A172 (cell line): ENCODE measurements at places on chromosomes 1 and 21.

DNA sequence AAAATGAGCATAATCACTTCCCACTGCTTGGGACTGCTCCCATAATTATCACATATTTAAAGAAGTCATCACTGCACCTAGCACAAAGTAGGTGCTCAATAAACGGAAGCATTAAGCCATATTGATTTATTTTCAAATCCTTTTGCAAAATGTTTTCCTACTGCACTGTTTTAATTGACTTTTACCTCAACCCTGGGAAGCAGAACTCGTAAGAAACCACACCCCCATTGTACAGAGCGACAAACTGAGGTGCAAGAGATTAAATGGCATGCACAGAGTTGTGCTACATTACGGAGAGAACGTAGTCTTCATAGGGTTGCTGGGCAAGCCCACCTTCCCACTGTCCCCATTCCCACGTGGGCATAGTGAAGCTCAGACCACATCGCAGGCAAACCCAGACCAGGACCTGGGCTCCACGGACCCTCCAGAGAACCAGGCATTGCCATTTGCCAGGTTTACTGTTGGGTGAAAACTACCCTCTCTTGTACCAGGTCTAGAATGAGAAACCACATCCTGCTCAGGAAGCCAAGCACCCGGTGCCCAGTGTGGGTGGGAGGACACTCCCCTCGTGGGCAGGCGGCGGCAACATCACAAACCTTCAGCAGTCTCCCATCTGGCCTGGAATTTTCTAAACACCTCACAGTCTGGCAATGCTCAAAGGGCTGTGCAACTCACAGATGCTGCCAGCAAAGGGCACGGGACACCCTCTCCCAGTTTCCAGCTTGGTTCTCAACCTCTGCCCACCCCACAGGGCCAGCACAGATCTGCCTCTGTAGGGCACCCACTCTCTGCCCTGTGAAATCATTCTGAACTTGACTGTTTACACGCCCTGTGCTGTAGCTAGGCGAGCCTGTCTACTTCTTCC, 8.2 kb downstream of the IFFO2 start:
- peak; percentile 77 for DNase-seq

GRCh38 chr1:165129568-165130164, 226.8 kb downstream of the LMX1A start:
- peak; percentile 48 for DNase-seq

GRCh38 chr1:11594222-11594621, 60.0 kb downstream of the FBXO2 start:
- DNase-seq: no peak

GRCh38 chr1:183273300-183273699, 87.2 kb downstream of the LAMC2 start:
- peak; percentile 62 for DNase-seq

- no peak for DNase-seq
Observed at GRCh38 chr1:59156051-59156450, 140.8 kb upstream of the FGGY start.

DNA sequence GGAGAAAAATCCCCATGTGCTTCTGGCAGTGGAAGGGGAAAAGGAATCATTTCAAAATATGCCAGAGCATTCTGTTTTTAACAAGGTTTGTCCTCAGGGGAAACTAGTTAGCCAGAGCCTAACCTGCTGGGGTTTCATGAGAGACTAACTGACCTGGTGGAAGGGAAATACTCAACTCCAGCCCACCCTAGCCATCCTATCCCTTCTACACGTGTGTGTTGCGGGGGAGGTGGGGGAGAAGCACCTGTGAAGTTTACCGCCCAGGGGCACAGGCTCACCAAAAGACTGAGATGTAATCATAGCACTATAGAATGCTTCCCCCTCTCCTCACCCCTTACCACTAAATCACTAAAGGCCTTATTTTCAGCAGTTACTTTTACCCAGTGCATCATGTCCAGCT, 139.5 kb downstream of the GRIK3 start:
- no peak for DNase-seq

DNA sequence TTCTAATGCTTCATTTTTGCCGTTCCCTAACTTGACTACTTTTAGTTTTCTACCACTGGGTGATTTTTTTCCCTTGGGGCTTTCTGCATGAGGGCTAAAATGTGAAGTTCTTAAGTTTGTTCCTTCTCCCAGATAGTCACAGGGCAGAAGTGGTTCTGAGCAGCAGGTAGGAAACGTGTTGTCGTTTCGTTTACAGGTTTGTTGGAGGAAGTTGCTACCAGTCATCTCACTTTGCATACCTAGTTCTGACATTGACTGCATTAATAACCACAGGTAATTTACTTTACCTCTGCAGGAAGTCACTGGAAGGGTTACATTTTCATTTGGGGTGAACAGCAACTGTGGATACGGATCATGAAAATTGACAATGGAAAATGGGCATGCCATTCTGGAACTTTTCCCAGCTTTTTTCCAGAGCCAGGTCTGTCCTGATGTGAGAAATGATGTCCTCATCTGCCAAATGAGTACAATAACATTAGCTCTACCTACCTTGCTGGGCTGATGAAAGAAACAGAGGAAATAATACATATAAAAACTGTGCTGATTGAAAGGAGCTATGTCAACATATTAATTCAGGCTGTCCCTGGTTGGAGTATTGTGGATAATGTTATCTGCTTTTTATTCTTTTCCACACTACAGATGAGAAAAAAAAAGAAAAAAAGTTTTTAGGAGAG, 94.2 kb downstream of the DISC1 start:
- DNase-seq: no peak

DNA sequence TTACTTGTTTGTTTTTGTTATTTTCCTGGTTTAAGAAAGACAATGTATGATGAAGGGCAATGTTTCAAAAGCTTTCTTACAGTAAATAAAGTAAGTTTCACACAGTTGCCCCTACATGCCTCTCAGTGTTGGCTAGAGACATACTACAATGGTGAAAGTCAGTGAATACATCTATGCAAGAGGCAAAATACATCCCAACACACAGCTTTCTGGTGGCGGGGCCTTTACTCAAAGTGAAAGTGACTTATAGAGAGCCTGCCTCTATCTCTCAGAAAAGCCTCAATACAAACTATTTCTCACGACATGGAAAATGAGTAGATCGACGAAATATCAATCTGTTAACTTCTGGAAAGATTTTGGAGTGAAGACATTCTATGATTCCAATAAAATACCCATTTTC, 122.3 kb downstream of the SLC30A10 start:
- DNase-seq: no peak

DNA sequence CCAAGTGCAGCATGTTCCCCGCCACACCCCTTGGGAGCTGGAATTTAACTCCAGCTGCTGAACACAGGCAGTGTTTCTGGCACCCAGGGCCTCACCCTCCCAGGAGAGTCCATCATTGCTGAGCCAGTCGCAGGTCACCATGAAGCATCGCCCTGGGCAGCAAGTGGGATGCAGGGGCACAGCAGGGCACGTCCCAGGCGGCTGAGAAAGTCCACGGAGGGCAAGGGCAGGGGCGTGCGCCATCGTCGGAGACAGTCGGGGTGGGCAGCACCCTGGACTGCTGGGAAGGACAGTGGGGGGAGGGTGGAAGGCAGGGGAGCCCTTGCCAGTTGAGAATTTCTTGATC, 69.2 kb upstream of the PDE9A start:
- no peak for DNase-seq

- peak; percentile 64 for DNase-seq
Observed at GRCh38 chr21:34351786-34352241, 12.0 kb upstream of the KCNE2 start.

- DNase-seq: no peak
Observed at GRCh38 chr1:12711536-12711935, 4.4 kb upstream of the AADACL3 start.

DNA sequence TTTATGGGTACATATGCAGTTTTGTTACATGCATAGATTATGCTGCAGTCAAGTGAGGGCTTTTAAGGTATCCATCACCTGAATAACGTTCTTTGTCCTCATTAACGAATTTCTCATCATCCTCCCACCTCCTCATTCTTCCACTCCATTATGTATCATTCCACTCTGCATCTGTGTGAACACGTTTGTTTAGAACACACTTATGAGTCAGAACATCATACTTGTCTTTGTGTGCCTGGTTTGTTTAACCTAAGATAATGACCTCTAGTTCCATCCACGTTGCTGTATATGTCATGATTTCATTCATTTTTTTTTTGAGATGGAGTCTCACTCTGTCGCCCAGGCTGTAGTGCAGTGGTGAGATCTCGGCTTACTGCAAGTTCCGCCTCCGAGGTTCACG, 6.7 kb upstream of the MPC2 start:
- DNase-seq: no peak

GRCh38 chr1:113784104-113784779, 25.0 kb upstream of the PHTF1 start:
- no peak for DNase-seq

DNA sequence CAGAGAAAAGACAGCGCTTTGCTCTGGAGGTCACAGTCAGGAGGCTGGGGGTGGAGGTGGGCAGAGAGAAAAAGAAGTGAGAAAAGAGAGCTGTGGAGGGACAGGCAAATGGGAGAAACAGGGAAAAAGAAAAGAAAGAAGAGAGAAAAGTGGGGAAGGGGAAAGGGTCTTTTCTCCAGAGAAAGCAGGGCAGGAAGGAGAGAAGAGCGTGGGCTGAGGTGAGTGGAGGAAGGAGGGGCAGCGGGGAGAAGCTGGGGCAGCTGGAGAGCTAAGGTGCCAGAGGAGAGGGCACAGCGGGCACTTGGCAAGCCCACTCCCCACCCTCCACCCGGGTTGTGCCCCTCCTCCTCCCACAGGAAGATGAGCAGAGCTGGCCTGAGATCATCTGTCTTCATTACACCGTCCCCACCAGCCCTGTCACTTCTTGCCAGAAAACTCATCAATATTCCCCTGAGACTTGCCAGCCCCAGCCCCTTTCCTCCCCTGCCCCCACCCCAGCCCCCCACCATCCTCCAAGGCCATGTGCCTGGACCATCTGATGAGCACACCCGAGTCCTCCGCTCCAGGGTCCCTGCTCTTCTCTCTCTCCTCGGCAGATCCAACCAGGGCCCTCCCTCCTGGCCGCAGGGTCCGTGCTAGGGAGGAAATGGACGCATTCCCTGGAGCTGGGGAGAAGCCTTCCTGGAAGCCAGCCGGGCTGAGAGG, 17.0 kb upstream of the BLACAT1 start:
- DNase-seq: no peak

DNA sequence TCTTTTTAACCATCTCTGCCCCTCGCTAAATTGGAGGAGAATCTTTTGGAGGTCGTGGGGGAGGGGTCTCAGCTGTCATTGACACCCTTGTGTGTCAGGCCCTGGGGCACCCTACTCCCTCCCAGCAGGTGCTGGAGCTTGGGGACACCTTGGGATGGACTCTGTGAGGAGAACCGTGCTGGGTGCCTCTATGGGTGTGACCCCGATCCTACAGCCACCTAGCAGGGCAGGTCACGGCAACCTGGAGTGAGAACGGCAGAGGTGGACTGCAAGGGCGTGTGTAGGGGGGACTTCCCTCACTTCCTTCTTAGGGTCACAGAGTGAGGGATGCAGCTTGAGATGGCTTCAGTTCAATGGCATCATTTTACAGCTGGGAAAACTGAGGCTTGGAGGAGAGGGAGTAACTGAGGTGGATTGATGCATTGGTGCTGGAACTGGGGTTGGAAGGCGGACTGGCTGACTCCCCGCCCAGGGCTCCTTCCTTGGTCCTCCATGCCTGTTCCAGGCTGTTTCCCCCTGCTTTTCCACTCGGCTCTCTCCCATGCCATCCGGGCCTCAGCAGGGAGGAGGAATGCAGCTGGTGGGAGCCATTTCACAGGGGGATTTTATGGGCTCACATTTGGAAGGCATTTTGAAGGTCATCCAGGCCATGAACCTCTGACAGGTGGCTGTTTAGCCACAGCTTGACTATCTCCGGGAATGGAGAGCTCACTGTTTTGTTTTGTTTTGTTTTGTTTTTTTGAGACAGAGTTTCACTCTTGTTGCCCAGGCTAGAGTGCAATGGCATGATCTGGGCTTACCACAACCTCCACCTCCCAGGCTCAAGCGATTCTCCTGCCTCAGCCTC, 18.8 kb upstream of the ARHGEF10L start:
- no peak for DNase-seq

GRCh38 chr1:3819771-3820200, 23.5 kb upstream of the LRRC47 start:
- DNase-seq: no peak

- DNase-seq: no peak
Observed at GRCh38 chr1:64538389-64538788, 68.5 kb downstream of the CACHD1 start.

DNA sequence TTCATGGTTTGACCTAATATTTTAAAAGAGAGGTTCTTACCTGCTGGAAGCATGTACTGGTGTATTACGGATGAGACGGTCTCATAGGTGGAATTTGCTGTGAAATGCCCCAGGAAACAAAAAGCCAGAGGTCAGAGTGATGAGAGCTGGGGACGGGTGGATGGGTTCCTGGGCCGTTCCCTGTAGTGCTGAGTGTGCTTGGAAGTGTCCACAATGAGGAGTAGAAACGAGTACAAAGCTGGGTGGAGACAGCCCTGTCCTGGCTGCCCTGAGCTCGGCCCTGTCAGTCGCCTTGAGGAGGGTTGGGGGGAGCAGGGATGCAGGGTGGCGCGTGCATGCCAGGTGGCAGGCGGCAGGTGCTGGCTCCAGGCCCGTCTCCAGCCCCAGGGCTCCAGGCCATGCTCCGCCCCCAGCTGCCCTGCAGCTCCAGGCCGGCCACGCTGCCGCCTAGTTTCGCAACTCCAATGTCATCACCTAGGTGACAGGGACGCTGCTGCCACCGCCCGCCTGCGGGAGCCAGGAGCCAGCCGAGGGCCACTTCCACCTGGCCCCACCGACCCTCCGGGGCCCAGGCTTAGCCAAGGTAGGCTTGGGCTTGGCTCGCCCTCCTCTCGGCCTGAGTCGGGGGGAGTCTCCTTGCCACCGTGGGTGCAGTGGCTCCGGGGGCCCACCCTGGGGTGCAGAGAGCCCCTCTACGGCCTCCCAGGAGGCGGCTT, 16.4 kb downstream of the TP73 start:
- peak; percentile 13 for DNase-seq

GRCh38 chr1:185857442-185857841, 123.3 kb downstream of the HMCN1 start:
- DNase-seq: no peak

DNA sequence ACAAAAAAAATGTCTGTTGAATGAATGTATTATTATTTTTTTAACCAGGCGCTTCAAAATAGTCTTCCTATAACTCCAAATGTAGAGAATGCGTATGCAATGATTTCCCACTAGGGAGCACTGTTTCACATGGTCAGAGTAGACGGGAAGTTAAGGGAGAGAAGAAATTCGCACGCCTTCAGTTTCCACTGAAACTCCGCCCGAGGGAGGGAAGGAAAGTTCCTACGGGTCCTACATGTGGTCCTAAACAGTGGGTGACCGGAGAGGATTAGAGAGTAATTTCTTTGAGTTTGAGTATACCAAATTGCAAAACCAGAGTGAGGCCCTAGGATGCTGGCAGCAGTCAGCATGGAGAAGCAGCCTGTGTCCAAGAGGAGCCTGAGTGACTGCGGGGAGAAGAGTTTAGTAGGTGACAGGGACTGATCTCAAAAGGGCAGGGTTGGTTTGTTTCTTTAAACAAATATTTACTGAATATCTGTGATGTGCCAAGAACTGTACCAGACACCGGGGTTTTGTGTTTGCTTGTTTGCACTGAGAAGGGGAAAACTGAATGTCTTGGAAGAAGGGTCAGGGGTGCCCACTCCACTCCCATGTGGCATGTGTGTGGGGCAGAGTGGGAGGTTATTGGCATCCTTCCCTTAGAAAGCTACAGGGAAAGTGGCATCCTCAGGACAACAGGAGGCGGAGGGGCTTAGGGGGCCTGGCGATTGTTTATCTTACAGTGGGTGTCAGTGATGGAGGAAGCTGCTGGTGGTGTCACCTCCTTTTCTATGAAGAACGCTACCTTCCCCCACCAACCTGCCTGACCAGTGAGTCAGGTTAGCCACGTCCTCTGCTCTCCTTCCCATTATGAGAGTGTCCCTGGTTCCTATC, 22.8 kb downstream of the RNU5D-1 start:
- peak; percentile 35 for DNase-seq

- peak; percentile 85 for DNase-seq
Observed at GRCh38 chr1:193335806-193336428, 149.5 kb upstream of the B3GALT2 start.
